CD4-positive, alpha-beta T cell (primary cell): ENCODE measurements at places on chromosomes 6 and 20. TPM values are rescaled to one million over a fixed set of nuclear protein-coding genes. Genes with fewer than 3 reads are reported as not detected.

DNA sequence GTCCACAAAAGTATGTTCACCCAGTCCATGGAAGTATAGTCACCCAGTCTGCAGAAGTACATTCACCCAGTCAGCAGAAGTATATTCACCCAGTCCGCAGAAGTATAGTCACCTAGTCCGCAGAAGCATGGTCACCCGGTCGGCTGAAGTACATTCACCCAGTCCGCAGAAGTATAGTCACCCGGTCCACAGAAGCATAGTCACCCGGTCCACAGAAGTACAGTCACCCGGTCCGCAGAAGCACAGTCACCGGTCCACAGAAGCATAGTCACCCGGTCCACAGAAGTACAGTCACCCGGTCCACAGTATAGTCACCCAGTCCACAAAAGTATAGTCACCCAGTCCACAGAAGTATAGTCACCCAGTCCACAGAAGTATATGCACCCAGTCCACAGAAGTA lies 8.8 kb downstream of the TCFL5 start:
- H3K27ac ChIP-seq = no peak overlapping the region
- no peaks in the 10 kb centered on the region for H3K27me3 ChIP-seq
- H3K4me3 ChIP-seq = no peak overlapping the region
- DNase-seq = no peak
- H3K36me3 ChIP-seq = peaks cover 19% of the 10 kb centered on the region

DNA sequence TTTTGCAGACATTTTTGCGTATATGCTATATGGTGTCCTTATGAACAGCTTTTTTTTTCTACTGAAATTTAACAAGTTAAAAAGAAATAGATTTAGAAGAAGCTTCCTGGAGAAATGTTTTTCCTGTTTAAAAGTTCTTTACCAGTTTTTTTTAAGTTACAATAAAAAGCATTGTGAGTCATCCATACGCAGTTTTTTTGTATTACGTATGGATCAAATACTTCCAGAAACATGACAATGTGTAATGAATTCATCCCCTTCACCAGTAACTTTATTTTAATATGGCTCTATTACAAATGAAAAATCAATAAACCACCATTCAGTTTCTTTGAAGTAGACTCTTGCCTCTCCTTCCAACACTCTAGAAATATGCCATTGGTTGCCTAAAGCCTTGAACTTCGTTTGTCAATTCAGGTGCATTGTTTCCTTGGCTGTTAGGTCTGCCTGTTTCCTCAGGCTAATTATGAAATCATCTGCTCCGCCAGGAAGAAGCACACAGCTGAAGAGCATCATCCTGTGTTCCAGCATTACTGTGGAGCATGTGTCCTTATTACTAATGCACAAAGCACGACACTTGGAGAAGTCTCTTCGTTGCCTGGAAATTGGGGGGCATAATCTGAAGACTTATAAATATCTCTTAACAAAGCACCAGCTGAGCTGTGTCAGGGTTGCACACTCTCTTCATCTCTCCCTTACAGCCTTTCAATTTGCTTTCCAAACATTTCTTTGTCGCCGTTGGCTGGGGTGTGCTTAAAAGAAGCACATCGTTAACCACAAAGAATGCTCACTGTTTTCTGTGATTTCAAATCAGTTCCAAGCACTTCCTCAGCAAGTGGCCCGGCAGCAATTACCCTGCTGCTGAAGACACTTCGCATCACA lies 9.6 kb downstream of the MOXD1 start:
- H3K36me3 ChIP-seq = no peaks in the 10 kb centered on the region
- H3K4me3 ChIP-seq = no peak overlapping the region
- H3K27ac ChIP-seq = no peak overlapping the region
- H3K4me1 ChIP-seq = no peaks in the 10 kb centered on the region
- no peaks in the 10 kb centered on the region for H3K27me3 ChIP-seq
- DNase-seq = no peak

- no peak overlapping the region for H3K27ac ChIP-seq
- no peaks in the 10 kb centered on the region for H3K4me1 ChIP-seq
- H3K27me3 ChIP-seq = peaks cover 18% of the 10 kb centered on the region
These were observed 4.8 kb downstream of the TRIM10 start for GRCh38 chr6:30156262-30156599.

- no peaks in the 10 kb centered on the region for H3K27me3 ChIP-seq
- no peak for DNase-seq
- H3K27ac ChIP-seq = no peak overlapping the region
These were observed 95.8 kb downstream of the CLVS2 start for GRCh38 chr6:123091896-123092271.

GRCh38 chr6:44339301-44339700 lies 3.1 kb upstream of the SPATS1 start:
- peaks cover 28% of the 10 kb centered on the region for H3K27me3 ChIP-seq
- H3K4me1 ChIP-seq = peaks cover 8% of the 10 kb centered on the region
- H3K4me3 ChIP-seq = no peak overlapping the region
- DNase-seq = no peak
- no peaks in the 10 kb centered on the region for H3K36me3 ChIP-seq
- no peak overlapping the region for H3K27ac ChIP-seq

BCAS1 gene
- total RNA-seq = 0.20 TPM

DNA sequence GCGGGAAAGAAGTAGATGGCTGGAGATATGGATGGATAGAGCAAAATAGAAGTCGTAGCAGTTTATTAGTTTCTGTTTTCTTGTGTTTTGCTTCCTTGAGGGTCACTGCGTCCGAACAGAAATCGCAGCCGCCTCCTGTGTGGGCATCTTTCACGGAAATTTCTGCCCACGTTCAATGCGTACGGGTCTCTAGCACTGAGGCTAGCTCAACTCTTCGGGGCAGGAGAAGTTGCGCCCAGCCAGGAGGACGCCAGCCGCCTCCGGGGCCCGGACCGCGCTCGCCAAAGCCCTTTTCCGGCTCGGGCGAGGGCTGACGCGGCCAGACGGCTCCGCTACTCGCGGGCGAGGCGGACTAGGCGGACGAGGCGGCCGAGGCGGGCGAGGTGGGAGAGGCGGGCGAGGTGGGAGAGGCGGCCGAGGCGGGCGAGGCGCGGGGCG lies 814 bp downstream of the TFAP2B start:
- H3K27me3 ChIP-seq = peaks cover 86% of the 10 kb centered on the region
- no peaks in the 10 kb centered on the region for H3K36me3 ChIP-seq
- H3K4me1 ChIP-seq = peaks cover 5% of the 10 kb centered on the region

DNA sequence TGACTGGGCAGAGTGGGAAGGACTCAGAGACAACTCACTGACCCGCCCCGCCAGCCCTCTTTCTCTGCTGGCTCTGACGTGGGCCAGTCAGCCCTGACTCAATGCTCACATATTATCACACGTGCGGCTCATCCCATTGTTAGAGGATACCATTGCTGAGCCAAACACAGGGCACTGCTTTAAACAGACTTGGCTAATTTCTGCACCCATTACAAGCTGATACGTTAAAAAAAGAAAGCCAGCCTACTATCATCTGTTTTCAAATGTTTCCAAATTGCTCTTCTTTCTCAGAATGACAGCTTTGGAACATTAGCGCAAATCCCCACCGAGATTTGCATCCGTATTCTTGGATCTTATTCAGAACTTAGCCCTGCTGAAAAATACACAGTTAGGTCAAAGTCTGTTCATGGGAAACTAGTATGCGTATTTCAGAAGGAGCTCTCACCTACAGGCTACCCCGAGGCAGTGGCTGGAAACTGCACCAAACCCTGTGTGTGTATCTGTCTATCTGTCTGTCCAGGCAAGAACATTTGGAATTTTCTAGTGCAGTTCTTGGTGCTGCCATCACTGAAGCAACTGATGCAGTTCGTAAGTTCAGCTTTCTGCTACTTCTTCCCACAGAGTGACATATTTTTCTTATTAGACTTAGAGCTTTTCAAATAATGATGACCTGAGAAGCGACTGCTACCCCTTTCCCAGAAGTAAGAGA lies 32.8 kb downstream of the RAMACL start:
- no peaks in the 10 kb centered on the region for H3K36me3 ChIP-seq
- no peaks in the 10 kb centered on the region for H3K27me3 ChIP-seq
- H3K4me1 ChIP-seq = peaks cover 6% of the 10 kb centered on the region
- H3K27ac ChIP-seq = no peak overlapping the region
